Small intestine (tissue), 16 donors: ENCODE measurements at places on chromosomes 13 and 19.

DNA sequence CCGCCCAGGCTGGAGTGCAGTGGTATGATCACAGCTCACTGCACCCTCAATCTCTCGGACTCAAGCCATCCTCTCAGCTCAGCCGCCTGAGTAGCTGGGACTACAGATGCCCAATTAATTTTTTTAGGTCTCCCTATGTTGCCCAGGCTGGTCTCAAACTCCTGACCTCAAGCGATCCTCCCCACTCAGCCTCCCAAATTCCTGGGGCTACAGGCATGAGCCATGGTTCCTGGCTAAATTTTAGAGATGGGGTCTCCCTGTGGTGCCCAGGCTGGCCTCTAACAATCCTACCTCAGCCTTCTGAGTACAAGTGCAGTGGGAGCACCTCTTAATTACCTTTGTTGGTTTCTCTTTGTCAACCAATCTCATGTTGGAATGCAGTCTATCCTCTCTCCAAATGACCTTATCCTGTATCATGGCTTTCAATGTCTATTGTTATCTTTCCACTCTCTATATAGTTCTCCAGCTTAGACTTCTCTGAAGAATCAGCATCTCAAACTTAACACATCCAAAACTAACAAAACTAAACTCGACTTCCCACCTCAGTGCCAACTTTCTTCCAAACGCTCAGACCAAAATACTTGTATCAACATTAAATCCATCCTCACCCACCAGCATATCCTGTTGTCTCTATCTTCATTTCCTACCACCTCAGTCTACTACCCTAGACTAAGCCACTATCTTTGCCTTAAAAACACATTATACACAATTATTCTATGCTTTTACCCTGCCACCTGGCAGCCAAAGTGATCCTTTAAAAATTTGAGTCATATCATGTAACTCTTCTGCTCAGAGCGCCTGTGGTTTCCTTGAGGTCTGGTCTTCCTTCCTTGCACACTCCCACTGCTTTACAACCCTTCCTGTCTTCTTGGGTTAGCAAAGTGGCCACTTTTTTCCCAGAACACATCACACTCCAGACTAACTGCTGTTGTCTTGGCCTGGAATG, 6.7 kb downstream of the TPT1 start:
- DNase-seq, result no peak

DNA sequence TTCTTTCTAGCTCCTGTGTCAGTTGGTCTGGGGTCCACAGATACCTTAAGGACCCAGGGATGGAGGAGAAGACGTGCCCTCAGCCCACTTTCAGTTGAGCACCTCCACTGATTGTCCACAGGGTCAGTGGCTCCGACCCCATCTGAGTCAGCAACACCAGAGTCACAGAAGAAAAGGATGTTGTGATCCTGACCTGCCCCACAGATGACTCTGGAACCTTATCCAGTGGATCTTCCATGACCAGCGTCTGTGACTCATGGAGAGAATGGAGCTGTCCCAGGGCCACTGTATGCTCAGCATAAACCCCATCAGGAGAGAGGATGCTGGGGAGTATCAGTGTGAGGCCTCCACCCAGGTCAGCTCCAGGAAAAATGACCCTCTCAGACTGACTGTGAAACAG, 22.0 kb downstream of the CEACAM4 start:
- no peak for DNase-seq

DNA sequence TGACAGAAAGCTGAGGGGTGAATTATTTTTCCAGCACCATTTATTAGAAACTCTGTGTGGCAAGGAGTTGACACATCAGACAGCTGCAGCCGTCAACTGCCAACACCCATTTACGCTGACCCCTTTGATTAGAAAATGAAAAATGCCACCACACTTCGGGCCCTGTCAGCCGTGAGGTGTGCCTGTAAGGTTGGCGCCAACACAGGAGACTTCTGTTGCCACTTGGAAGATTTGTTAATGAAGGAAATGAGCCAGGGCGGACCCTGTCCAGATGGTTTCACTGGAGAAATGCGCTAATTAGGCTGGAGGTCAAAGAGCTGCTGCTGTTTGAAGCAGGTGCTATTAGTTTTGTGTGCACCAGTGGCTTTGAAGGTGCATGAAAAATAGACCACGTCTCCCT, 297.5 kb downstream of the MTUS2 start:
- no peak for DNase-seq

GRCh38 chr19:39409208-39410016, 2.8 kb downstream of the ZFP36 start:
- peak; percentile 97 for DNase-seq
